ENCODE measurements at places on chromosomes 11 and 22.

DNA sequence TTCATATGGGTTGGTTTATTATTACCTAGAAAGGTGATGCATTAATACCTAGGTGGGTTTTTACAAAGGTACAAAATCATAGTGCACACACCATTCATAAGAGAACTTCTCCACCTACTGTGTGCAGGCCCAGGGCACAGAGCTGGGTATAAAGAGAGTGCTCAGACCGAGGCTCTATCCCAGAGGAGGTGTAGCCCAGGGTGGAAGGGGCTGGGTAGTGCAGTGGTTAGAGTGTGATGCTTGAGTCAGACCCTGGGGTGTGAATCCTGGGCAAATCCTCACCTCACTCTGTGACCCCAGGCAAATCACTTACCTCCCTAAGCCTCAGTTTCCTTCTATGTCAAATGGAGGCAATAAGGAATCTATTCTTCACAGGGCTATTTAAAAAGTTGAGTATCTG, 32.2 kb downstream of the PARVG start:
- no peak for DNase-seq

DNA sequence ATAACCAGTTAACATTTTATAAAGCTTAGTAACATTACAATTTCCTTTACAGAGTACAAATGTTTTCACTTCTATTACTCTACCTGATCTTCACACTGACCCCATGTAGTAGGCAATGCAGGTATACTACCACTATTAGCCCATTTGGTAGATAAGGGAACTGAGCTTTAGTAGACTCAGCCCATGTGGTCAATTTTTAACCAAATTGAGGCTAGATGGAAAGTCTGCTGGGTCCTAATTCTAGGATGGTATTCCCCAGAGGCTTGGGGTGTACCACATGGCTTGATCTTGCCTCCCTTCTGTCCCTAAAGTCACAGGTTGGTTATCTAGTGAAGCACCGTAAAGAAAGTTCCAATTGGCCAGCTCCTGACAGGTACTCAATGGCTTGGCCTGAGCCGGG, 48.2 kb downstream of the NRXN2 start:
- DNase-seq: no peak

DNA sequence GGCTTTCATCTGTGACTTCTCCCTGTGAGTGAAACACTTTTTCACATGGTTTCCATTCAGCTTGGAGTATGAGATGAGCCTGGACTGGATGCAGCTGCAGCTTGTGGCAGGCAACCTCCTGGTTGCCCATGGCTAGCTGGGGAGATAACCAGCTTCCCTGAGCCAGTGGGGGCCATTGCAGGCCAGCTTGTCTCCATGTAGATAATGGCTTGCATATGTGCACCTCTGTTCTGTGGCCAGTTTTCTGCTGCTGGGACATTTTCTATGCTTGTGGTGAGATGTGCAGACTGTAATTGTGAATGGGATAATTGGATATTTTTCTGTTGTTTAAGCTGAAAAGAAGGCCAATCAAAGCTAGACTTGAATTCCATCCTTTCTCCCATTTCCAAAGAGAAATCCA, 38.5 kb downstream of the INSC start:
- no peak for DNase-seq

- peak; percentile 96 for DNase-seq
Observed at GRCh38 chr22:50185375-50186087, at the start of gene TRABD. Gene TRABD (plus strand): TSS chr22:50185913. CDS start chr22:50193061, 7,148 bp downstream.

DNA sequence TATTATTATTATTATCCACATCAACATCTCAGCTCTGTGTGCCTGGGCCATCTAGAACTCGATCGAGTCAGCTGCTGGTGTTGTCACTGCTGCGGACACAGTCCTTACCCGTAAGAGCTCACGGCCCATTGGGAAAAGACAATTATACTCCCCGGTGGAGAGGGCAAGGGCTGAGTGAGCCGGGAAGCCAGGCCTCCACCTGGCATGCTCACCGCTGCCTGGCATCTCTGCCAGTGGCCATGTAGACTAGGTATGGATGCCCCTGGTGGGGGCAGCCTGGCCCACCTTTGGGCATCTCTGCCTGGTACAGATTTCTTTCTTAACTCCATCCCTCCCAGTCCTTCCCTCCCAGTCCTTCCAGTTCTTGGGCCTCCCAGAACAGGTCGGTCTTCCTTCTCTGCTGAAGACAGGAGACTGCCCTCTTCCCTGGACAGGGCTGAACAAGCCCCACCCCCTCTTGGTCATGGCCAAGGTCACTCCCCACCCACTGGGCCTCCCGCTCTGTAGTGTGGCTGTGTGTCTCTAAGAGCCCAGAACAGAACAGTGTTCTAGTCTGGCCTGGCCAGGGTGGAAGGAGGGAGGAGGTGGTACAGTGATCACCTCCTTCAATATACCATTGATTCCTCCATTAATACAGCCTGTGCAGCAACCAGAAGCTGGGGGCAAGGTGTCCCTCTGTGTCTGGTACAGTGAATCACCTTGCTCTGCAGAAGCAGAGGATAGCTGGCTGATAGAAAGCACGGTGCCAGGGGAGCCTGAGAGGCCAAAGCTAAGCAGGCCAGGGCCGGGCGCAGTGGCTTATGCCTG, 57.7 kb downstream of the FLRT1 start:
- no peak for DNase-seq

GRCh38 chr22:43740587-43741270, 71.4 kb downstream of the EFCAB6 start:
- DNase-seq: peak; percentile 64

GRCh38 chr11:126782810-126783209, 217.8 kb downstream of the KIRREL3 start:
- DNase-seq: peak; percentile 15

GRCh38 chr22:22954656-22955055, 67.0 kb downstream of the IGLL5 start:
- DNase-seq: peak; percentile 78

- DNase-seq: peak; percentile 62
Observed at GRCh38 chr11:22162756-22163155, 30.1 kb upstream of the ANO5 start.

GRCh38 chr11:13126430-13126829, 117.3 kb downstream of the RASSF10 start:
- DNase-seq: no peak

DNA sequence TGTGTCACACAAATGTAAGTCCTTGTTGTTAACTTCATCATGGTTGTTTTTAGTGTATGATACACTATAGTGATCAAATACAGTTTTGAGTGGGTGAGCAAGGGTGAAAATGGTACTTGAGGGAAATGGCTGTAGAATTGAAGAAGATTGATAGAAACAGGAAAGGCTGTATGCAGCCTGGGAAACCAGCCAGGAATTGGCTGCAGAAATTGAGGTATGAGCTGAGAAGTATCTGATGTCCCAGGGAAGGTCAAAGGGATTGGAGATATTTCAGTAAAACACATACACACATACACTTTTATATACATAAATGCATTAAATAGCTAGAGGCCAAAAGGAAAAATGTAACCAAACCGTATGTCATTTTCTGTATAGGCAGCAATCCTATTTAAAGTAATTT, 13.1 kb upstream of the YAP1 start:
- DNase-seq: no peak

DNA sequence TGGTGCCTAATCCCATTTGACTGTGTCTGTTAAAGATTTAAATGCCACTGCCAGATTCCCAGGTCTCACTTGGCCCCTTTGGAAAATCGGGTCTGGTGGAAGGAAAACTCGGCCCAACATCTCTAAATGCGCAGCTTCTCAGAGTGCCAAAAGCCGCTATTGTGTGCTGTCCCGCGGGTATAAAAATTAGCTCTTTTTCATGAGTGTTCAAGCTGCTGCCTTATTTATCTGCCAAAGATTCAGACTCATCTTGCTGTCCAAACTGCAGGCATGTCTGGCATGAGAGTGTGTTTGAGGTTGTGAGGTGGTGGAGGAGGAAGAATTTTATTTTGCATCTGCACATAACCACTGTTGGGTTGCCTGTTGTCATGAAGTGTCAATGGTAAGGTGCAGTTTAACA, 91.4 kb downstream of the NELL1 start:
- no peak for DNase-seq

DNA sequence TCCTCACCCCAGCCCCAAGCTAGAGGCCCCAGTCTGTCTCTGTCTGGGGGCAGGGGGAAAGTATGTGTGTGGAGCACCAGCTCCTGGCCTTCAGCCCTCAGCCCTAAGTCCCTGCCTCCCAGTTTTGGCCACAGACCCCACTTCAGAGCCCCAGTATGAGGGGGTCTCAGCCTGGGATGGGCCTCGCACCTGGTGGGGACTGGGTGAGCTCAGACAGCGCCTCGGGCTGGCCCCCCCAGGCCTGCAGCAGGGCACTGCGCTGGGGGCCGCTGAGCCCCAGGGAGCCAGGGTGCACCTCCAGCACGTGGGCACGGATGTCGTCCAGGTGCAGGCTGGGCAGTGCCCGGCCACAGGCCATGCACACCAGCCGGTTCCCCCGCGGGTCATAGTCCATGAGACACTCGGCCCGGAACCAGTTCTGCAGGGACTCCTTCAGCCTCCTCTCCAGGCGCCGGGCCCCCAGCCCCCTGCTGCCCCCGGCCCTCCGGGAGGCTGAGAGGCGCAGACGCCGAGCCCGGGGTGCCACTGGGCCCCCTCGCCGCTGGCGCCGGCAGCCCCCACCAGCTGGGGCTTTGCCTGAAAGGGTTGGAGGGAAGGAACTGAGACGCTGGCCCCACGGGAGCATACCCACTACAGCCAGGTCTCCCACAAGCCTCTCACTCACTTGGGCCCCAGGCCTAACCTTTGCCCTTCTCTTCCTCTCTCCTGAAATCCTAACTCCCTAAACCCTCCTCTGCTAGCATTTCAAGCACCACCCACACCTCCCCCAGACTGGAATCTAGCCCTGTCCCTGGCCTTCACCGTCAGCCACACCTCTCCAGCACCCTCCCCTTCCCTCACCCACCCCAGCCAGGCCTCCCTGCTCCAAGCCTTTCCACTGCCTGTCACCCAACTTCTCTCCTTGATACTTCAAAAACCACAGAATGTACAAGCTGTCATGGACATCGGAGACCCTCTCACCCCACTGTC, 3.6 kb downstream of the ZFTA start:
- no peak for DNase-seq

Measured in hematopoietic multipotent progenitor cell treated with erythropoietin and hydrocortisone succinate and interleukin-3 and kit ligand, for 4 days (in vitro differentiated cells).